ENCODE measurements at places on chromosomes 11 and 22.
A peak's percentile ranks its signal among the peaks of the same experiment; 100 is the strongest.

- DNase-seq: no peak
Observed at GRCh38 chr22:24506802-24507438, 11.8 kb downstream of the UPB1 start.

DNA sequence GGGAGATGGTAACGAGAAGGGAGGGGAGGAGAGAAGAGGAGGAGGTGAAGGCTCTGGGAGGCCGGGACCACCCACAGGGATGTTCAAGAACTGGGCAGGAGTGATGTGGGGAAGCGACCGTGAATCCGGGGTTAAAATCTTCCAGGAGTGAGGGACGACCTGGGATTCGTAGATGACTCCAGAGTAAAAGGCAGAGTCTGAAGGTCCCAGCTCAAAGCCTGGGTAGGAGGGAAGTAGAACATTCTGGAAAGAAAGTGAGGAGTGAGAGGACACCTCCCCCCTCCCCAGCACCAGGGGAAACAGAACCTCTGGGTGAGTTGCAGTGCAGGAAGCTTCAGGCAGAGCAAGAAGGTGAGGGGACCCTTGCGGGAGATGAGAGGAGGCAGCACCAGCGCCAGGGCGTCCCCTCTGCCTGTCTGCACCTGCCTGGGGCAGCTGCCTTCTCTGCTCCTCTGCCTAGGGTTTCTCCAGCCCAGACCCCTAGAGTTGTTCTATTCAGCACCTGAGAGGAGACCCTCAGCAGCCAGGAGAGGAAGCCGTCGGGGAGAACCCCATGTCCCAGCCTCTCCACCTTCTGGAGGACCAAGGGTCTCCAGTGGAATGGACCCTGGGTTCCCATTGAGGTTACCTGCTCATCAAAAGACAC, 49.7 kb downstream of the LINC01488 start:
- DNase-seq: no peak

DNA sequence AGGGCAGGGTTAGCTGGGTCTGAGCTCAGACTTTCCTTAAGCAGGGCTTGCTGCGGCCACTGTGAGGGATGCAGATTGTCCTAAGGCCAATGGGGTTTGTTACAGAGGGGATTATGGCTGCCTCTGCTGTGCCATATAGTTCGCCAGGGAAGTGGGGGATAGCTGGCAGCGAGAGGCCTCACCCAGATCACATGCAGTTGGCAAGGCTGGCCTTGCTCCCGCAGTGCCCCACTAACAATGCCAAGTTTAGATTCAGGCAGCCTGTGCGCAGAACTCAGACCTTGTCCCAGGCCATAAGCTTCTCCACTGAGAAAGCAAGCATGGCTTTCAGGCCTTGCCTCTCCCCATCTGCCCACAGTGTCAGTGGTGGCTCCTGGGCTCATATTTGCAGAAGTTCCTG, 4.7 kb upstream of the APOL2 start:
- no peak for DNase-seq

GRCh38 chr11:97739932-97740800, 1280.6 kb upstream of the CNTN5 start:
- DNase-seq: peak; percentile 40

Data from muscle of arm (tissue), 14 donors.